NCI-H2081 treated with DMSO at 0.1 percent for 48 hours (cell line): ENCODE measurements at places on chromosomes 2 and 18.

DNA sequence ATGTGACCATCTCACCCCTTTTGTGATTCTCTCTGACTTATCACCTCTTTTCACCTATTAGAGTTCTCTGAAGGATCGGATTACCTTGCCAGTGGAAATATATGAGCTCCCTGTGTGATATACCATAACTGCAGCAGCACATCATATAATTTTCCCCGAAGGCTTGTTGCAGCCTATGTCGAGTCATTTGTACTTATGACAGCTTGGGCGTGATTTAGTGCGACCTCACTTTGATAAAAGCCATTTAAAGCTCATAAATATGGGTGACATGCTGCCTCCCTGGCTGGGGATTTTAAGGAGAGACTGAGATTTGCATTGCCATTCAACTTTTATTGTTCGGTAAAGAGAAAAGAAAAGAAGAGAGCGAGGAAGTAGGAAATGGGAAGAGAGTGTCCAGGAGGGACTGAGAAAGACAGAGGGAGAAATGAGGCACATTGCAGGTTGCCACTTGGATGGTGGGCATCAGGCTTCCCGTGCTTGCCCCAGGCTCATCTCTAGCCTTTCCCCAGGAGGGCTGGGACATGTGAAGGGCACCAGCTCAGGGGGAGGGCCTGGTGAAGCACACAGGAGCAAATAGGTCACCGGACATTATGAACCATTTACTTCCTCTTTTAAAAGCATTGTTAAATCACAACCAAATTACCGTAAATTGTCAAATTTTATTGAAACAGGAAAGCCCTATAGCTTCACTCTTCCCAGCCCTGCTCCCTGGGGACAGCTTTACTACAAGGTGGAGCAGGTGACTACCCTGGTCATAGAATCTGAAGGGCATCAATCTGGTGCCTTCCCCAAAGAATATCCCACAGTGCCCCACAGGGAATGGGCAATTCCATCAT, 161.3 kb downstream of the SETBP1 start:
- DNase-seq: no peak

DNA sequence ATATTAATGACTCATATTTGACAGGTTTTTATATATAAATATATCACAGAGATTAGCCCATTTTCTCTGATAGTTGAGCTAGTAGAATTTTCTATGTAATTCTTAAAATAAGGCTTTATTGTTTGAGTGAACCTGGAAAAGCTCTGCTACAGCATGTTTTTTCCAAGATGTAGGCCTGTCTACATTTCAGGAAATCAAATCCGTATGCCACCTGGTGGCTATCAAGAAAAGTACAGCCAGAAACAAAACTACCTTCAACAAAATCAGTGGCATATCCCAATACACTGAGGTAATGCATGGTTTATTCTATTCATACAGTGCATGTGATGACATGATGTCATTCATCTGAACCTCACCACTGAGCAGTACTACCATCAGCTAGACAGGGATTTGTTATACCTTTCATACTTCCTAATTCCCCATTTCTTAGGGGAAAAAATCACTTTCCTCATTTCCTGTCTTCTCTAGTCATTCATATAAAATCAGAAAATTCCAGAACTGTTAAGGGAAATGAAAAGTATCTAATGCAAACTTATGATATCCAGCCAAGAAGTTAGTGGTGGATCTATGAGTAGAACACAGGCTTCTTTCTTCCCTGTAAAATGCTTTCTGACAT, 310.4 kb upstream of the SYT4 start:
- peak; percentile 50 for DNase-seq

GRCh38 chr2:188622601-188623260, 331.1 kb downstream of the GULP1 start:
- DNase-seq: no peak

DNA sequence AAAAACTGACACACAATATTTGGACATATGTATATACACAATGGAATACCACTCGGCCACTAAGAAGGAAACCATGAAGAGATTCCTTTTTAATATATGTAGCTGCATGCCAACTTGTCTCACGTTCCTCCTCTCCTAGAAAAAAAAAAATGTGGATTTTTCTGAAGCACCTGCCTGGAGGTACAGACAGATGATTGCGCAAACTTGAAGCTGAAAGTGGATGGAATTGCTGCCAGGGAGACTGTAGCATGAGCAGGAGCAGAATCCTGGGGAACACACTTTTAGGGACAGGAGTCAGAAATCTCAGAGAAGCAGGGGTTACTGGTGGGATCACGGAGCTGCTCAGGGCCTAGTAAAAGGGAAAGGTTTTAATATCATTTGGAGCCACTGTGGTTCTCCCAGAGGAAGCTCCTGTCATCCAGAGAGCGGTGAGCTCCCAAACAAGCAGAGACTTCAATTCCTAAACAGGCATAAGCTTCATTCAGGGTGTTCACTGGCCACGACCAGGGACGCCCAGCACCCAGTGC, 640 bp upstream of the SPR start:
- DNase-seq: no peak

- no peak for DNase-seq
Measured at GRCh38 chr18:6273423-6273822, 141.3 kb downstream of the L3MBTL4 start.

DNA sequence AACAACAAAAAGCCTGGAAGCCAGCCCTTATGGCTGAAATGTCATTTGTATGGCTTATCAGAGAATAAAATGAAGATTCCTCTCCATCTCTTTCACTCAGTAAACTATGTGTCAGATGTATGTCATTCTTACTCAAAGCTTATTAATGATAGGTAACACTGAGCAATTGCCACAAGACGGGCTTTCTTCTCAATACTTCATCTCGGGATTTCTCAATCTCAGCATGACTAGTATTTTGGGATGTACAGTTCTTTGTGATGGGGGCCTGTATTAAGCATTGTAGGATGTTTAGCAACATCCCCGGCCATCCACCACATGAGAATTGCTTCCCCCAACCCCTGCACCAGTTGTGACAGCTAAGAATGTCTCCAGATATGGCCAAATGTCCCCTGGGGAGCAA, 80.2 kb downstream of the MREG start:
- DNase-seq: no peak

- no peak for DNase-seq
Measured at GRCh38 chr2:183079139-183079775, 710 bp downstream of the DUSP19 start.

DNA sequence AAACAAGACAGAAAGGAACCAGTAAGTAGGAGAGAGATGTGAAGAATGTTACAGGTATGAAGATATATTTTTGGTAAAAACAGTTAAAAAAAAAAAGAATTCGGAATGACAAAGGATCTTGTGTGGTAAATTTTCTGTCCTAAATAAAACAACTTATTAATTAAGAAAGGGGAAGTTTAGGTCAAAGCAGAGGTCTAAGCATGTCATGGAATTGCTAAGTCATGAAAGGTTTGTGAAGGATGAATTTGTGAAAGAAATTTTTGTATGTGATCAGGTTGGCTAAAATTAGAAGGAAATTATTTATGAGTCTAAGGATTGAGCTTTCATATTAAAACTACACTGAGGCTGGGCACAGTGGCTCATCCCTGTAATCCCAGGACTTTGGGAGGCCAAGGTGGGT, 11.1 kb upstream of the ALPG start:
- DNase-seq: no peak

GRCh38 chr2:190094316-190094871, 31.9 kb upstream of the MSTN start:
- DNase-seq: no peak

DNA sequence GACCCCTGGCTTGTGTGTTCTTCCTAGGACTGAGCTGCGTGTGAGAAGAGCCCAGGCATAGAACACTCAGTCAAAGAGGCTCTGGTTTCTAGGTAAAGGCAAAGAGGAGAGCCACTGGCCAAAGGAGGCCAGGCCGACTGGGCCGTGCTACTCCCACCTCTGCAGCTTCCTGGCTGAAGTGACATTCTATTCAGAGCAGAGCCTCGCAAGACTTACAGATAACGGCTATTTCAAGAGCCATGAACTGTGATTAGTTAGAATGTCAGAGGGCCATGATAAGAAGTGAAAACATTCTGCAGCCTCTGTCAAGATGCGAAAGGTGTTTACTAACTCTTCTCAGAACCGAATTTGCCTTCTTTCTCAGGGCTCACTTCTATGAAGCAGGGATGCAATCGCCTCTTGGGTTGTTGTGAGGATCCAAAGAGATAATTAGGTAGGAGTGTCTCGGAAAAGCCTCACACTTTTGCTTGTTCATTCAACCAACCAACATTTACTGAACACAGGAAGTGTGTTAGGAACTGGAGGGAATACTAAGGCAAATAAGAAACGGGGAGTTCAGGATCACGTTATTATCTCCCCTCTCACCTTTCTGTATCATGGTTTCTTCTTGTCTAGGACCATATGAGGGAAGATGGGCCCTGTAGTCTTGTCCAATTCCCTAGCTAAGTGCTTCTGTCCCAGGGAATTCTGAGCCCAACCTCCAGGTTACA, 3.4 kb upstream of the DNAJC5G start:
- DNase-seq: no peak

DNA sequence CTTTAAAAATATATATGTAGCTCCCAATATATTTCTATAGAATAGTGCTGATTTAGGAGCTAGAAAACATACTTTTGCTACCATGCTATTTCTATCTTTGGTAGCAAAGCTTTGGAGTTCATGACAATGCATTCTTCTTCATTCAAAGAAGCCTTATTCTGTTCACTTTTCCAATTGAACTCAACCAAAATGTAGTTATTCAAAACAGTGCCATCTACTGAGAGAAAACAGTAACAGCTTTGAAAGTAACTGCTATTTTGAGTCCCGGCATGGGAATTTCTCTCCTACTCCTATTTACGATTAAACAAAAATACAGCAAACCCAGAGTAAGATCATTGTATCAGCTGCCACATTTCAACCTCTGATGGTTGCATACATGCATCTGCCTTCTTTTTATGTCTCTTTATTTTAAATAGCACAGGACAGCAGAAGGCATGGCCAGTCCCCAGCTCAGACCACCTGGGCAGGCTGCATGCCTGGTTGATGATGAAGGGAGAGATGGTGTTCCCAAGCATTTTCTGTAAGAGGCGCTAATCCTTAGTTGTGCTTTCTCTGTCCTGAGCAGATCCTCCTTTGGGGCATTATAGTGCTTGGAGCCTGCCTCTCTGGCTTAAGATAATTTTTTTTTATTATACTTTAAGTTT, 69.7 kb upstream of the SULT1C3 start:
- DNase-seq: no peak

GRCh38 chr2:15050483-15050882, 418.0 kb downstream of the LRATD1 start:
- peak; percentile 49 for DNase-seq

GRCh38 chr2:166090346-166090745, 37.5 kb downstream of the SCN1A start:
- DNase-seq: no peak
